NK-92 treated with Interleukin-12 subunit alpha and Interleukin-12 subunit beta, amount 100 ng/mL, for 24 hours (cell line): ENCODE measurements at places on chromosomes 4 and X.
A peak's percentile ranks its signal among the peaks of the same experiment; 100 is the strongest.

DNA sequence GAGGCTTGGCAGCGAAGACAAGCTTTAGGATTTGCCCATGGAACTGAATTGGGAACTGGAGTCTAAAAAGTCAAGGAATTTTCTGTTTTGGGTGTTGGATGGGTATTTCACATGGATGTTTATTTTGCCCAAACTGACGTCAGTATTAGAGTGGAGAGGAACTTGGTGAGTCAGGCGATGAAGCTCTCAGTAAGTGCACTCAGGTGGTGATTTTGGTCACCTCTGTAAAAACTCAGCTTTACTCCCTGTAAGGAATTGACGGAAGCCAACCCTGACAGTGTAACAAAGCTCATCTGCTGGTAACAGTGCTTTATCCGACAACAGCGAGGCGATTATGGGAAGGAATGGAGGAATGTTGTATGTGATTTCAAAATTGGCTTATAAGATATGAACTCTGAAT is 77.0 kb upstream of the PGRMC2 start:
- DNase-seq = no peak

GRCh38 chr4:143186649-143187048 is 1.9 kb downstream of the USP38 start:
- DNase-seq = no peak

GRCh38 chrX:14173873-14174272 is 144.2 kb upstream of the GEMIN8 start:
- DNase-seq = no peak

DNA sequence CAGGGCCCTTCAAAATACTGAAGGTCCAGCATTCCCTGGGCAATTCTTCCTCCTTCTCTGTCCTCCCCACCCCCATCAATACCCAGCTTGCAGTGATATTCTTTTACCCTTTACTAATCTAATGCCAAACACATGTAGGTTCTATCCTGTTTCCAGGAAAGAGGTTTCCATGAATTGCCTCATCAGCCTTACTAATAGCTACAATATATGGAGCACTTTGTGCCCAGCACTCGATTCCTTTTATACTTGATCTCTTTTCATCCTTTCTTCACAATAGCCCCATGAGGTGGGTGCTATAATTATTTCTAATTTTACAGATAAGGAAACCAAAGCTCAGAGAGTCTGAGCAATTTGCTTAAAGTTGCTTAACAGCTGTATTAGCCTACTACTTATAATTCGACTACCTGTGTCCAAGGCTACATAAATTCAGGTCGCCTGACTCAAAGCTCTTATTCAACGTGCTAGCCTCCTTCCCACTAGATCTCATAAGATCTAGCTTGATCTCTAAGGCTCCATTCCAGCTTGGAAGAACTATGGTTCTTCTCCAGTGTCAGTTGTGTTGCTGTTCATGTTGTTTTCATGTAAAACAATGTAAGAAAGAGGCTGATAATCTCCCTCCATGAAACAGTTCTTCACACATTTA is 229.6 kb upstream of the PGRMC2 start:
- DNase-seq = no peak

GRCh38 chrX:136742721-136743379 is 37.9 kb downstream of the ARHGEF6 start:
- DNase-seq = no peak

- no peak for DNase-seq
Measured at GRCh38 chrX:916230-916599, 285.6 kb downstream of the SHOX start.

GRCh38 chr4:174658246-174658645 is 136.0 kb upstream of the HPGD start:
- no peak for DNase-seq

DNA sequence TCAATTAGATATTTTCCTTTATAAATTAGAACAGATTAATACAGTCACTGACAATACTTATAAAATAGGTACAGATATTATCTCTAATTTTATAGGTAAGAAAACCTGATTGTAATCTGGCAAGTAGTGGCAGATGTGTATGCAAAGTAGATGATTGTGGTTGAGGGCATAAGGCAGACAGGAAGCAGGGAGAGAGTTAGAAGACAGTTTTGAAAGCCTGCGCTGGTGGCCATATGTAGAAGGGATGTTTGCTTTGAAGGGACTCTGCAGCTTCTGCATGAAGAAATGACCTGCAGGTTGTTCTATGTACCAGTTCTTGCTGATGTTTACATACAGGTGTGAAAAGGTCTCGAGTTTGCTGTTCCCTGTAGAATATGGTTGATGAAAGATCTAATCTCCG is 416.3 kb upstream of the SLIT2 start:
- no peak for DNase-seq

DNA sequence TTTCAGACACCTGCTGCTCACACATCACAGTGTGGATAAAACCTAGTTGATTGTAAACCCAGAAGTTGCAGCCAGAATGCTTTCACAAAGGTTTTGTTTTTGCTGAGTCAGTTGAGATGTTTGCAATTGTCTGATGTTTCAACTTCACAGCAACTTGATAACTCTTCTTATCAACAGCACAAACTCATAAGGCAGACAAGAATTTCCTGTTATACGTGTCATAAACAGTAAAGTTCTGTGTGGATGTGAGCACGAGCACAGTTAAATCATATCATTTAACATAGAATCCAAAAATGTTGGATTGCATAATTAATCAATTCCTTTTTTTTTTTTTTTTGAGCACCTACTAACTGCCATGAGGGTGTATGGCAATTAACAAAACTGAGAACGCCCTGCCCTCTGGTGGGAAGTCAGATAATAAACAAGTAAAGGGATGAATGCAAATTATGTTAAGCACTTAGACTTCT is 512.2 kb downstream of the PDHA2 start:
- no peak for DNase-seq

DNA sequence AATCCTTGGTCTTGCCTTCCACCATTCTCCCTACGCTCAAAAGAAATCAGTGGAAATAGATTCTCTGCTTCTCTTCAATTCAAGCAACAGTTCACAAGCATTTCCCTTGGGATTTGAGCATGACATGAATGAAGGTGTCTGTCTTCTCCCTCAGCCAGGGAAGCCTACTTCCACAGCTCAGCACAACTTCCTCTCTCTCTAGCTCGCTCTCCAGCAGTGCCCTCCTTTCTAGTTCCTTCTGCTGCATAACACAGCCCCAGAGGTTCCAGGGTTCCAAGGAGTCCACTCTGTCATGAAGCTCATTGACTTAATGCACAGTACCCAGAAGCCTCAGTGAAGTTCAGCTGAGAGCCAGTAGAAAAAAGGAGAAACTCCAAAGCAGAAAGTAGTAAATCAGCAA is 81.3 kb downstream of the PLS3 start:
- no peak for DNase-seq

- no peak for DNase-seq
Measured at GRCh38 chr4:17009871-17010367, 111.5 kb upstream of the LDB2 start.

GRCh38 chr4:76624931-76625715 is 190.1 kb downstream of the SHROOM3 start:
- no peak for DNase-seq

DNA sequence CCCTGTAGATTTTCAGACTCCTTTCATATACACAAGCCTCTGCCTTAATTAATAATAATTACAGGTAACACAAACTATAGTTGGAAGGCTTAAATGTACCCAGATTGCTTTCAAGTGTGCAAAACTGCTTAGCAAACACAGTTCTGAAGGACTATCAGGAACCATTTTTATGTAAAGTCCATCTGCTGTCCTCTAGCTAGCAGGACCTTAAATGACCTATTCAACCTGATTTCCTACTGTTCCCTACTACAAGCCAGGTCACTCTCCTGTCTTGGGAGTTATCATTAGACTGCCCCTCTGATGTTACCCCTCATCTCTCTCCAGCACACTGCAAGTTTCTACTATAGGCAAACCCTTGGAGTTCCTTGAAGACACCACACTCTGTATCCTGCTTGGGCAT is 157.3 kb downstream of the GBA3 start:
- DNase-seq = no peak

DNA sequence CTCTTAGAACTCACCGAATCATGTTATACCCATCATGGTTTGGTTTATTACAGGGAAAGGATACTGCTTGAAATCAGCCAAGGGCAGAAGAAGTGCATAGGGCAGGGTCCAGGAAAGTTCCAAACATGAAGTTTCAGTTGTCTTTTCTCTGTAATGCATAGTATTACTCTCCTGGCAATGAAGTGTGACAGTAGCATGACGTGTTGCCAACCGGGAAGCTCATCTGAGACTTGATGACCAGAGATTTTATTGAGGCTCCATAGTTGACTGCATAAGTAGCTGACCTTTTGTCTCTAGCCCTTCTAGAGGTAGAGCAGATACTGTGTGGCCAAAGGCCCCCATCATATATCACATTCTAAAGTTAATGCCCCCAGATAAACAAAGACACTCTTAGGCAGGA is 72.1 kb downstream of the BEND4 start:
- no peak for DNase-seq

- no peak for DNase-seq
Measured at GRCh38 chr4:100694467-100694866, 176.6 kb upstream of the EMCN start.

GRCh38 chr4:5526080-5526846 is 182.1 kb downstream of the EVC2 start:
- DNase-seq = no peak

GRCh38 chr4:101337688-101338087 is 9.6 kb downstream of the PPP3CA start:
- no peak for DNase-seq

DNA sequence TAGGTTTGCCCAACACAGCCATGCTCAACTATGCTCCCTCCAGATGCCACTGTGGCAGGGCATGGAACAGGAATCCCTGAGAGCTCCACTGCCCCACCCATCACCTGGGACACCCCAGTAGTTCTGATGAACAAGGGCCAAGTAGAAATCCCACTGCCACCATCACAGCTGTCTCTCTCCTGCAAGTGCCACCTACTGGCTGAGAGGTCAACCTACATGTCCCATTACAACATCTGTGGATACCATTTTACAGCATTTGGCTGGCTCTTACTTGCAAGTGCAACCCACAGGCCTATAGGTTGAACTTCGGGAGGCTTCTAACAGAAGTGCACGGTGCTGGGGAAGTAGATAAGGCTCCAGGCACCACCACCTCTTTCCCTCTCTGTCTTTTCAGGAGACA is 142.5 kb downstream of the CXXC4 start:
- no peak for DNase-seq

DNA sequence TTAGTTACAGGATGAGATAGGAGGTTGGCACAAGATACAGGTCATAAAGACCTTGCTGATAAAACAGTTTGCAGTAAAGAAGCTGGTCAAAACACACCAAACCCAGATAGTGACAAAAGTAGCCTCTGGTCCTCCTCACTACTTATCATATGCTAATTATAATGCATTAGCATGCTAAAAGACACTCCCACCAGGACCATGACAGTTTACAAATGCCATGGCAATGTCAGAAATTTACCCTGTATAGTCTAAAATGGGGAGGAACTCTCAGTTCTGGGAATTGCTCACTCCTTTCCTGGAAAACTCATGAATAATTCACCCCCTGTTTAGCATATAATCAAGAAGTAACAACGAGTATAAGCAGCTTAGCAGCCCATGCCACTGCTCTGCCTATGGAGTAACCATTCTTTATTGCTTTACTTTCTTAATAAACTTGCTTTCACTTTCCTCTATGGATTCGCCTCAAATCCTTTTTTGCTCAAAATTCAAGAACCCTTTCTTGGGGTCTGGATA is 1254.4 kb downstream of the PCDH7 start:
- no peak for DNase-seq

DNA sequence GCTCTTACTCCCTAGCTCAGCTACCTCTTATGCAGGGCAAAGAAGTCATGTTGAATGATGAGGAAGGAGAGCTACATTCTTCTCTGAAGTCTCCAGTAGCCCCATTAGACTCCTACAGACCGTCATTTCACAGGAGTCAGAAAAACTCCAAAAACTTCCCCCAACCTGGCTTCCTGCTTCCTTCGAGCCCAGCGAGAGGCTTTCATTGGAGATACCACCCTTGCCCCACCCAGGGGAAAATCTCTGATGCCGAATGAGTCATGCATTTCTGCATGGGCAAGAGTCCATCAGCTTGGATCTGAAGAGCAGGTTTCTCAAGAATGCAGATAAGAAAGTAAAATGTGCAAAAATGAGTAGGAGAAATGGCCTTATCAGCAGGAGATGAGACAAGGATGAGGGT is 53.0 kb downstream of the ARSF start:
- no peak for DNase-seq

DNA sequence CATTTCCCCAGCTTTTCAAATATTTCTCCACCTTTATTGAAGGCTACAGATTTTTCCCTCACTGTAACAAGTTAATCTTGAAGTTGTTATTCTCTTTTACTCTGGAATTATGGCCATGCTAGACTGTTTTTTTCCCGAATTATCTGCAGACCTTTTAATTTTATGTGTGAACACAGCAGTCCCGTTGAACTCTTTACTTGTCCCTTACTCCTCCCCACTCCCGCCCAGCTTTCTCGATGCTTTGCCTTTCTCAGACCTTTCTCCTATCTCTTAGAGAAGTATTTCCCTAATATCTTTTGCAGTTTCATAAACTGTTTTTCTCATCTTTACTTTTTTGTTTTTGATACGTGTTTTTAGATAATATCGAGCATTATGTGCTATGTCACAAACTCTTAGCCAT is 776 bp downstream of the CEP44 start:
- DNase-seq = no peak

GRCh38 chrX:40933132-40933705 is 152.0 kb upstream of the USP9X start:
- DNase-seq = no peak

GRCh38 chrX:71994601-71995000 is 84.0 kb downstream of the NHSL2 start:
- peak; percentile 3 for DNase-seq

GRCh38 chrX:12973561-12974304 is 1.2 kb upstream of the TMSB4X start:
- DNase-seq = no peak

DNA sequence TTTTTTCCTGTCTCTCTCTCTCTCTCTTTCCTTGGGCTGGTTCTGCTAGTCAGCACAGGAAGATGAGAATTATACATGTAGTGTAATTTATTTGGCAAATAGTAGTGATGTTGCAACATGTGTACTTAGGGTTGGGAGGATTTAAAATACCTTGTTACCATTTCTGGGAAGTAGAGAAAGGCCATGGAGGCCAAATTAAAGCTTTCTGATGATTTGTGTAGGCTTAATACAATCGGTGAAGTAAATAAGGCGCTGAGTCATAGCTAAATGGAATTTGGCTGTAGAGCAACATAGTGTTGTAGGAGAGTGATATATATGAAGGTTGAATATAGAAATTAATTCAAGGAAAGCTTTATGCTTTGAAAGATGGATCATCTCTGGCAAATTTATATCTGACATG is 295.3 kb downstream of the GRID2 start:
- DNase-seq = no peak

GRCh38 chr4:2489081-2489805 is 20.3 kb downstream of the RNF4 start:
- no peak for DNase-seq

GRCh38 chr4:7460566-7460965 is 25.8 kb upstream of the PSAPL1 start:
- no peak for DNase-seq

GRCh38 chr4:43564107-43564506 is 671.6 kb downstream of the GRXCR1 start:
- DNase-seq = no peak
